ENCODE measurements at places on chromosomes 13 and 19.

GRCh38 chr13:107034236-107034872 is 466.4 kb upstream of the ARGLU1 start:
- DNase-seq: no peak

DNA sequence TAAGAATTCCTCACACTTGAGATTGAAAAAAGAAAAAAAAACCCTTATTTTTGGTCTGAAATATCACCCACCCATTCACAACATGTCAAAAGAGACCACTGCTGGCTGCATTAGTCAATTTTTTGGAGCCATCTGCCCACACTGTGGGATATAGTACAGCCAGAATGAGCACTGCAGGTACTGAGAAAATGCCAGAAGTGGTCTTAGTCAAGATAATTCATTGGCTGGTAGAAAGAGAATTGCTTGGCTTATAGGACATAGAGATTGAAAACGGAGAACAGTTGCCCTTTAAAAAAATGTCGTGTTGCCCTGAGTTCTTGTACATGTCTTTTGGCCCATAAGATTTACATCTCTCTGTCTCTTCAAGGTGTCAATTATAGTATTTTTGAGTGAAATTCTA is 1899.5 kb downstream of the OLFM4 start:
- no peak for DNase-seq

- no peak for DNase-seq
Observed at GRCh38 chr19:31054430-31054829, 294.8 kb downstream of the TSHZ3 start.

DNA sequence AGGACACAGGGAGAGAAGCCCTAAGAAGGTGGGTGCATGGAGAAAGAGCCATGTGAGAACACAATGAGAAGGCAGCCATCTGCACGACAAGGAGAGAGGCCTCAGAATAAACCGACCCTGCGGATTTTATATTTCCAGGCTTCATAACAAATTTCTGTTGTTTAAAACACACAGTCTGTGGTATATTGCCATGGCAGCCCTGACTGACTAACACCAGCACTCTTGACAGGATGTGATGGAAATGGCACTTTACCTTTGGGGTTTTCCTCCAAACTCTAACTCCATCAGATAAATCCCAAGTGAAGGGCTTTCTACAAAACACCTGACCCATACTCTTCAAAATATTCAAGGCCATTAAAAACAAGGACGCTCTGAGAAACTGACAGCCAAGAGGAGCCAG is 13.2 kb upstream of the MED4 start:
- DNase-seq: no peak

DNA sequence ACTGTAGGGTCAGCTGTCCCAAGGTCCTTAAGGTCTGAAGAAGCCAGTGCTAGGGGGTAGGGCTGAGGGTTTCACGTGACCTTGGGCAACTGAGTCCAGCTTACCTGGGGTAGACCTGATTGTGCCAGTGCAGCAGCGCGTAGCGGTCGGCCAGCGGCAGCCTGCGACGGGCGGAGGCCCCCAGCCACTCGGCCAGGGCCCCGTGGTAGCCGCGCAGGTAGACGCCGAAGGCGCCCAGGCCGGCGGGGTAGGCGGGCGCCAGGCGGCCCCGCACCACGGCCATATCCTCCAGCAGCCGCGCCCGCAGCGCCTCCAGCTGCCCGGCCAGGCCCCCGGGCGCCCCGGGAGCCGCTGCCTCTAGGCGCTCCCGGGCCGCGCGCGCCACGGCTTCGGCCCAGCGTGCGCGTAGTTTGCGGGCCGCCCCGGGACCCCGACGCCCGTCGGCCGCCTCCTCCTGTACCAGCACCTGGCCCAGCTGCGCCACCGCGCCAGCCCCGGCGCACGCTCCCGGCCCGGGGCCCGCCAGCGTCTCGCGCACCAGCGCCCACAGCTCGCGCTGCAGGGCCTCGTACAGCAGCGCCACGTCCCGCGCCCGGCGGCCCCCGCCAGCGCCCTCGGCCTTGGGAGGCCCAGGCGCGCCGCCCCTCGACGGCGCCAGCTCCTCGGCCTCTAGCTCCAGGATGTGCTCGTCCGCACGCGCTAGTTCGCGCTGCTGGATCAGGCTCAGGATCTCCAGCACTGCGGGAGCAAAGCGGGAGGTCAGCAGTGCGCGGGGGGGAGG is 10.9 kb downstream of the EXOC3L2 start:
- no peak for DNase-seq

GRCh38 chr13:29384871-29385270 is 210.6 kb downstream of the SLC7A1 start:
- DNase-seq: no peak

- no peak for DNase-seq
Observed at GRCh38 chr19:49591731-49592485, 926 bp downstream of the PRR12 start.

GRCh38 chr13:102856557-102856956 is 10.7 kb downstream of the ERCC5 start:
- no peak for DNase-seq

GRCh38 chr19:40320558-40320935 is 27.6 kb downstream of the C19orf47 start:
- no peak for DNase-seq

GRCh38 chr19:14081797-14082674 is 3.5 kb downstream of the C19orf67 start:
- no peak for DNase-seq

GRCh38 chr19:45574526-45574925 is 10.1 kb downstream of the OPA3 start:
- no peak for DNase-seq

GRCh38 chr13:65603160-65603559 is 1627.0 kb downstream of the PCDH9 start:
- DNase-seq: no peak

DNA sequence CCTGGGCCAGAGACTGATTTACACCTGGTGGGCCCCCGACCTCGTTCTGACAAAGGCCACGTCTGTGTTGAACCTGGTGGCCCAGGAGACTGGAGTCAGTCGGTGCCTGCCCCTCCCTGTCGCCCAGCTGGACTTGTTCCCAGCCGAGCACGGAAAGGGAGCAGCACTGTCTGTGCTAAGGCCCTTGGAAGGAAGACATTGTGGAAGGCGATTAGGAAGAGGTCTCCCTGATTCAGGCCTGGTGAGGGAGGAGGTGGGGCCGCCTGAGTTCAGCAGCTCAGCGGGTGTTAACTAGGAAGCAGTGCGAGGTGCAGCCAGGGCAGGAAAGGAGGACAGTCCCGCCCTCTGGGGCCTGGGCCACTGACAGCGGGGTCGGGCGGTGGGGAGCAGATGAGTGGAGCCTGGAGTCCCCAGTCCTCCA is 64.7 kb downstream of the GPR12 start:
- DNase-seq: no peak

DNA sequence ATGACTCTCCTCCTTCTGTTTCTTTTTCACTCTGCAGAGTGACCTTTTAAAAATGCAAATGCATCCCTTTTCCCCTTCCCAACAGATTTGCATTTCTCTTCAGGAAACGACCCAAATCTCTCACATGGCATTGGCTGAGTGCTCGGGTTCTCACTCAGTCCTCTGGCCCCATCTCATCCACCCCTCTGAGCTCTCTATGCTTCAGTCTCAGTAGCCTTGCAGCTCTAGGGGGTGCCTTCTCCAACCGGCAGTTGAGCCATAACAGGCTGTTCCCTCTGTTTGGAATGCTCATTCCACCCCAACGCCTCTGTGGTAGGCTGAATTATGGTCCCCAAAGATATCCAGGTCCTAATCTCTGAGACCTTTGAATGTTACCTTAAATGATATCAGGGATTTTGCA is 78.2 kb downstream of the AKAP11 start:
- no peak for DNase-seq

DNA sequence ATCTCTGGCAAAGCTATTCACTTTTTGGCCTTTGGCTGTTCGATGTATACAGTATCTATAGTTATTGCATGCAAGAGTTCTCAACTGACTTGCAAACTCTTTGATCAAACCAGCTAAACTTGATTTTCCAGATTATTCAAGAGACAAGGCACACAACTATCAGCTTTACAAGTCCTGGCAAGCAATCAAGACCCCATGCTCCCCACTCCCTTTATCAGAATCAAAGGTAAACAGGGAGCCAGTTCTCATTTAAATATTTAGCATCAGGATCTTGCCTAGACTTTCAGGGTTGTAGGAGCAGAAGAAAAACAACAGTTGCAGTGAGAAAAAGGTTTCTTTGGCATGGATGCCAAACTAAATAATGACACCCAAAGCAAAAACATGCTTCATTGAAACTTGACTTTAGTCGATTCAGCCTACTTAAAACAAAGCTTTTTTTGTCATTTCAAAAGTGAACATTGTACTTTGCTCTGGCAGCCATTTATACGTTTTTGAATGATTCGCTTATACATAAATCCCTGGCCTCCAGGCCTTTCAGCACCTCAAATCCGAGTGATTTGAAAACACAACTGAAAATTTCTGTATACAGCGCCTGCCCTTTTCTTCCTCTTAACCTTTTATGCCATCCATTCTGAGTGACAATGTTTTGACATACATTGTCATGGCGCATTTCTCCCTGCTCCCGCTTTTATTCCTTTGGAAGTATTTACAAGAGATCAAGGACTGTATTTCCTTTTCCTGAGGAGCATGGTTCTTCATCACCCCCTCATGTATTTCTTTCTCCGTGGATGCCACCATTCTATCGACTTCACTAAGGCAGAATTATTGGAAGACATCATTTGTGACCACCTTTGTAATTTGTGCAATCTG is 340.8 kb downstream of the KLF5 start:
- no peak for DNase-seq

DNA sequence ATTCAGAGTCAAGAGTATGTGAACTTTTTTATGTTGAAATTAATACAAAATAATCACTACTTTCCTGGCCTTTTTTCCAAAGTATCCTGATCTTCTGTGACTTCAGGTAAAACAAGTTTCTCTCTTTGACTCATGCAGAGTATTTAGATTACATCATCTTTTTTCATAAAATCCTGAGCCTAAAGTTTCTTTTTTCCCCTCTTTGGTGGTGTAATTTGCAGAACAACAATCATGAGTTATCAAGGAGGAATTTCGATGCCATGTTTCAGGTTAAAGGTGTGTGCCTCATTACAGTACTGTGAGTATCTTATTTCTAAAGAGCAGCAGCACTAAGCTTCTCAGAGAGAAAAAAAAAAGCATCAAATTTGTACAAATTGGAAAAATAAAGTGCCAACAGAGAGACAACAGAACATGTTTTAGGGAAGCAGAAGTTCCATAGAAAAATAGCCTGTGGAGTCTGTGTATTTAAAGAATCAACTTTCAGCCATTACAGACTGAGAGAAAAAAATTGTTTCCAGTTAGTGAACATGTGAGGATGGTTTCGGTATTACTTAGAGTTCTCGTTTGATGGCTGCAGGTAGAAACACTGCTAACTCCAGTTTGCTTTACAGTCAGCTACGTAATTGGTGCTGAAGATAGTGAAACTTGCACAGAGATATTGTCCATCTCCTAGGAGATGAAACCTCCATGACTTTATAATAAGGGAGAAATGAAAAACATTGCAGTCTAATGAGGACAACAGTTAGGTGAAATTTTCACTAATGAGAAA is 78.1 kb upstream of the PCDH9 start:
- no peak for DNase-seq

DNA sequence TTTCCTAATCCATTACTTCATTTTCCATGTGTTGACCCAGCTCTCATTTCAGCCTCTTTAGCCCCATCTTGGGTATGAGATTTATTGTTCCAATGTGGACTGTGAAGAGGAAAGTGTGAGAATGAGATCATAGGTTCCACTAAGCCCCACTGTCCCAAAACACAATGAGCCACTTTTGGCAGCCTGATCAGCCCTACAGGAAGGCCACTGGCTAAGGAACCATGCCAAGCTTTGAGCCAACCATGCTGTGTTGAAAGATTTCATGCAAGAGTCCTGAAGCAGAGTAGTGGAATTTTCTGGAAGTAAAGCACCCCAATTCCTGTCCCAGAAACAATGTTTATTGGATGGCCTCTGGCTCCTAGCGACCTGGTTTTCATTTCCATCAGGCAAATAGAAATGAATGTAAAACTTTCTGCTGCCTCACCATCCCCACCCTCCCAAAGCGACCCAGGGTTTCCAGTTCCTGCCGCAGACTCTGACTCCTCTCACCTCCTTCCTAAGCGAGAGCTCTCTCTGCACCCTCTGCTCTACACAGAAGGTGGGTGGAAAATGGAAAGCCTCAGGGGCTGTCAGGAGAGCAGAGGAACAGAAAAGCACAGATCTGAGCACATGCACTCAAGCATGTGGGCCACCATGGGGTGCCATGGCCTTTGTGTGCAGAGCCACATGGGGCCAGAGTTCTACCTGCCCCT is 73.1 kb downstream of the KCTD12 start:
- no peak for DNase-seq

DNA sequence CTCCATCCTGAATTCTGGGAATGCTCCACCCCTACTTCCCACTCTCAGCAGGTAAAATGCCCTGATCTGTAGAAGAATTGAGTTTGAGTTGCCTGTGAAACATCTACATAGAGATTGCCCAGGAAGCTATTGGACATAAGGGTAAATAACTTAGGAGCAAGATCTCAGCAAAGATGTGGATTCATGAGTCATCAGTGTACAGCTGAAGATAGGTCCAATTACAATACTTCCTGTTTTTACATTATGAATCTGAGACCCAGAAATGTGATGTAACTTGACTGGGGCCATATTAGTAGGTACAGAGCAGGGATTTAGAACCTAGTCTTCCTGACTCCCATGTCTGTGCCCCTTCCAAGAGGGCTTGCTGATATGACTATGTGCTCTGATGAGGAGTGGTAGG is 79.4 kb upstream of the FNDC3A start:
- DNase-seq: no peak

DNA sequence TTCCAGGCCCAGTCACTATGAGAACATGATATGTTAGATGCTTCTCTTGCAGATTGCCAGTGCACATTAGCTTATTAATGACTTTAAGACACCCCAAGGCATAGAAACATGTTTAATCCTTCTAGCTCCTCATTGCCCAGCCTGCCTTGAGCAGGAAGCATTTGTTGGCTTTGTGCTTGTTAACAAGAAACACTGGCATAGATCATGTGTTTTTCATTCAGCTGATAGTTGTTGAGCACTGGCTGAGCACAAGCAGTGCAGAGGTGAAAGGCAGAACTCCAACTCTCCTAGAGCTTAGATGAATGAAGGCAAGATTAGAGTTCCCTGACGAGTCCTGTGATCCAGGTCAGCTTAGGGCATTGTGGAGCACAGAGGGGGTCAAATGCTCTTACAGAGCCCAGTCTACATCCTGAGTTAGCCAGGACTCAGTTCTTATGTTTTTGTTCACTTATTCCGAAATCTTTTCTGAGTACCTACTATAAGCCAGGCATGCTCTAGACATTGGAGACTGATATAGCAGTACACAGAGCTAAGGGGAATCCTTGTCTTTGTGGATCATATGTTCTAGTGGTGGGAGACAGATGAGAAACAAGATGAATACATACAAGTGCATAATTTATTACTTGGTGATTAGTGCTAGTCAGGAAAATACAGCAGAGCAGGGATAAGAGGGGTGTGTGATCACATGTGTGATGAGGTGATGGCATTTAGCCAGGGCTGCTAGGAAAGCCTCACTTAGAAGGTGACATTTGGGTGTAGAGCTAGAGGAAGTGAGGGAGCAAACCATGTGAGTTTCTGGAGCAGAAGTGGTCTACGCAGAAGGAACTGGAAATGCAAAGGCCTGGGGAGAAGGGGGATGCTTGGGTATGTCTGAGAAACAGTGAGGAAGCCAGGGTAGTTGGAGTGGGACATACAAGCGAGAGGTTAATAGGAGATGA is 101.2 kb downstream of the WASF3 start:
- DNase-seq: no peak

All from activated CD4-positive, CD25-positive, alpha-beta regulatory T cell treated with anti-CD3 and anti-CD28 coated beads, Interleukin-2, amount 50 U/mL, for 16 hours (primary cell).